ENCODE measurements at places on chromosomes 7 and 10.

DNA sequence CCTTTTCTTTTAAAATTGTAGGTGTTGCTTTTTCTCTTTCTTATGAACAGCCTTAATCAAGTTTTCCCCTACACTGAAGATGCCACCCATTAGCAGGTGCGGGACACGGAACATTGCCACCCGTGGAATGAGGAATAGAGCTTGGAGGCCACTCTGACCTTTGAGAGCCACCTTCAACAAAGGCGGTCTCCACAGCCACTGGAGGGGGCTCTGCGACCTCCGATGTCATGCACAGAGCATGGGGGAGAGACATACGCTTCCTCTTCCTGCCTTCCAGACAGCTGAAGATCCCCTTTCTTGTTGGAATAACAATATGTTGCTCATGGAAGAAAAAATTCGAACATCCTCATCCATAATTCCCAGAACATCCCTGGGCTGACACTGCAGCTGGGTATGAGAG lies 39.1 kb downstream of the ADARB2 start:
- no peak for DNase-seq

- no peak for DNase-seq
Observed at GRCh38 chr7:47885309-47885986, 62.8 kb downstream of the PKD1L1 start.

DNA sequence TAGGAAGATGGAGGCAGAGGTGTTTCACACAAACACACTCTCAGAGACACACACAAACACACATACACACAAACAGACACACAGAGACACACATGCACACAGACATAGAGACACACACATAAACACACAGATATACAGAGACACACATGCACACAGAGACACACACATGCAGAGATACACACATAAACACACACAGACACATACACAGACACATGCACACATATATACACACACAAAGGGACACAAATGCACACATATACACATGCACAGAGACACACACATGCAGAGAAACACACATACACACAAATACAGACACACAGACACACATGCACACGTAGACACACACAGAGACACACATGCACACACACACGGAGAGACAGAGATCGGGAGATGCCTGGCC lies 163.3 kb downstream of the TCERG1L start:
- no peak for DNase-seq

GRCh38 chr10:71729161-71729636 lies 9.6 kb upstream of the C10orf105 start:
- DNase-seq: no peak

GRCh38 chr10:50824782-50825181 lies 60.6 kb downstream of the A1CF start:
- no peak for DNase-seq

DNA sequence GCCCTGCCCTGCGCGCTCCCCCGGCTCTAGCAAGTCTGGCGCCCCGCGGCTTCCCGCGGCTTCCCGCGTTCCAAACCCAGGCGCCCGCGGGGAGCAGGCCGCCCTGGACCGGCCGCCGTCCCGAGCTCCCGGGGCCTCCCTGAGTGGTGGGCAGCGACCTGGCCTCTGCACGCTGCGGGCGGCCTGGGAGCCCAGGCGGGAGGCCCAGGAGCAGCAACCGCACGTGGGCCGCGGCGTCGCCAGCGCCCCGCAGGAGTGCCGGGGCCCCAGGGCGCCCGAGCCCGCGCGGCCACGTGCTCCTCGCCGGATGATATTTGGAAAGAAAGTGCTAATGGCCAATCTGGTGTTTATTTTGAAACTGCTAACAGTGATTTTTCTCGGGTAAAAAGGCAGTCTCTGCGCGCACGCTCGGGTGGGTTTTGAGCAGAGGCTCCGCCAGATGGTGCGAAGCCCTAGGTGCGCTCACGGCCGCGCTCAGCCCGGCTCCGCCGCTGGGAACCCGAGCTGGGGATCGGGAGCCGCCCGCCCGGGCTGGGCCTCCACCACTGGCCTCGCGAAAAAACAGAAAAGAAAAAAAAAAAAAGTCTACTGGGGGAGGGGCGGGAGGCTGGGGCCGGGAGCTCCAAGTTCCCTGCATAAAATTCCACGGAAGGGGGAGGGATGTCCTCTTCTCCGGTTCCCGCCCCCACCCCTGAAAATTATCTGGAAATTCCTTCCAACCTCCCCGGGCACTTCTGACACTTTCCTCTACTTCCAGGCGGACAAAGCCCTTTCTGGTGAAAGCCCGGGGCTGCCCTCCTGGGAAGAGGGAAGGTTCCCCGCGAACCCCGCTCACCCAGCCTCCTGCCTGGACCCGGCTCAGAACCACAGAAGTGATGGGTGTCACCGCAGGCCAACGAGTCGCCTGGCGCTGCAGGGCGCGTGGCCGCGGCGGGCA lies 4.3 kb downstream of the EBF3 start:
- no peak for DNase-seq

DNA sequence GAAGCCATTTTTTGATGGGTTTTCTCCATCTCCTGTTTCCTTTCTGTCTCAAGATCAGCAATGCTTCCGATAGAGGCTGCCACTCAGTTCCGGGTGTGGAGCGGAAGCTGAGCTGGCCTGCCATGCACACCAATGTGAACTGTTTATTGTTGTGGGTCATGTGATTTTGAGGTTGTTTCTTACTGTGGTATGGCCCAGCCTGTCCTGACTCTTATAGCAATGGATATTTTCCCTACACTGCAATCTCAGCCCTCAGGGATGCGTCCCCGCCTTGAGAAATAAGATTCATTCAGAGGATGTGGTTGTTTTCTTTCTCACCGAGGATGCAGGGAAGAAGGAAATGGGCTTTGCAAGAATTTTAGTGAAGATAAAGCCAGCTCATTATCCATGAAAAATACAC lies 134.7 kb downstream of the PFKFB3 start:
- DNase-seq: no peak

- DNase-seq: no peak
Observed at GRCh38 chr7:15046861-15047260, 144.3 kb upstream of the DGKB start.

GRCh38 chr7:138349841-138350700 lies 110.0 kb upstream of the TRIM24 start:
- DNase-seq: no peak

- DNase-seq: no peak
Observed at GRCh38 chr10:18542832-18543231, 108.6 kb downstream of the NSUN6 start.

- no peak for DNase-seq
Observed at GRCh38 chr10:99874341-99875085, 92.1 kb downstream of the ABCC2 start.
